ENCODE measurements at places on chromosomes 4 and X.
A peak's percentile ranks its signal among the peaks of the same experiment; 100 is the strongest.

- no peak for DNase-seq
These were observed 19.4 kb downstream of the PDGFC start for GRCh38 chr4:156952078-156952759.

DNA sequence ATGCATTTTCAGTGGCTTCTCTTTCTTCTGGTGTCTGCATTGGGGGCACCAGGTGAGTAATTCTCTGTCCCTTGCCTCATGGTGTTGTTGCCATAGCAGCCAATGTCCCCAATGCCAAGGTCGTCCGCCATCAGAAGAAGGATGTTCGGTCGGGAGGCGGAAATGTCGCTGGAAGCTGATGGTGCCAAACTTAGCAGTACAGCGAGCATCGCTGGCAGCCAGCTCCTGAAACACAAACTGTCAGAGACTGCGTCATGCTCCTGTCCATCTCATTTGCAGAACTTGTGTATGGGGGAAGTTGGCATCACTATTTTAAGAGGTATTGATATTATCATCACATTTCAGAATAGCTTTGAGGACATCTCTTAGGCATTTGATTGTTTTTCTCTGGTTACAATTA, 29.1 kb upstream of the ARSD start:
- DNase-seq = no peak

- no peak for DNase-seq
These were observed 41.5 kb downstream of the REELD1 start for GRCh38 chr4:146255874-146256273.

DNA sequence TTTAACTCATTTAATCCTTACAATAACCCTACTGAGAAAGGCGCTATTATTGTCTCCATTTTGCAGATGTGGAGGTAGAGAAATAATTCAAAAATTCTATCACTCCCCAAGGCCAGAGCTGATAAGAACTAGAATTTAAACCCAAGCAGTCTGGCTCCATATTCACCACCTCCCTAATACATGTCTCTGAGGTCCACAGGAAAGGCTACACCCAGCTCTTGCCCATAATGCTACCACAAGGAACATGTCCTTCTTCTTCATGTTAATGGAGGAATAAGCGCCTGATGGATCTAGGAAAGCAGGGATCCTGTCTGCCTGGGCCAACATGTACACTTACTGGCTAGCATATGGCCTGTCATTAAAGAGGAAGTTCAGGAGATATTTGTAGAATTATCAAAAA, 16.3 kb downstream of the APBB2 start:
- DNase-seq = no peak

- no peak for DNase-seq
These were observed 58.0 kb upstream of the CCSER1 start for GRCh38 chr4:90069151-90069550.

DNA sequence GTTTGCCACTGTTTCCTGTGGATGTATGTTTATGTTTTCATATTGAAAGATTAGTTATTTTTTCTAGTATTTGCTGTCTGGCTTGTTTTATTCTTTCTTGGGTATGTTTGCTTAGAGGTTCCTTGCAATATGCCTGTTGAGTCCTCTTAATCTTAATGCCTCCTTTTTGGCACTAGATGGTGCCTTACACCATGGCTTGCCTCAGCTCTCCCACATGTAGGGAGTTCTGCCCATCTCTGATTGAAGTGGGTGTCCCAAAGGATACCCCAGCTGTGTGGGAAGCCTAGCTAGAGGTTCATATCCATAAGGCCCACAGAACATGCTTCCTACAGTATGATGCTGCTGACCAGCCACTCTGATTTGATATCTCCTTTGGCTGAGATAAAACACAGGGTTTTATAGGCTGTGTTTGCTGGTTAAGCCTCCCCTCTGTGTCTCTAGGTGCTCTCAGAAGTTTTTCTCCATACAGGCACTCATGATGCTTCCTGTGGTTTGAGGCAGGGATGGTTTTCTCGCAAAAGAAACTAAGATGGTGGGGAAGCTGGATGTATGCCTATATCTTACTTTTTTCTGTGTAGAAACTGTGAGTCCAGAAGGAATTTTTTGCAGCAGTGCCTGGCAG, 162.4 kb downstream of the ASB9 start:
- no peak for DNase-seq

DNA sequence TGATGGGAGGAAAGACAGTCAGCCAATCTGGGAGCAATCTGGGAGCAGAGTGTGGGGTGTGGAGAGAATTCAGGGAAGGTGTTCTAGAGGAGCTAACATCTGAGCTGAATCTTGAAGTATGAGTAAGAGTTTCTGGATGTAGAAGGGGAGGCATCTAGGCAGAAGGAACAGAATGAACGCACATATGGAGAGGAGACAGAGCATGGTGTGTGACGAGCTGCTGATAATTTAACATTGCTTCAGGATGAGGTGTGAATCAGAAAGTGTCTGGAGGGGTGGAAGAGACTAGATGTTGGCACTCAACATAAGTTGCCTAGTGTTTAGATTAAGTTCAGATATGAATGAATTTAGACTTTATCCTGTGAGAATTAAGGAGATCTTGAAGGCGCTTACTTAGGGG, 58.9 kb downstream of the CPE start:
- no peak for DNase-seq

DNA sequence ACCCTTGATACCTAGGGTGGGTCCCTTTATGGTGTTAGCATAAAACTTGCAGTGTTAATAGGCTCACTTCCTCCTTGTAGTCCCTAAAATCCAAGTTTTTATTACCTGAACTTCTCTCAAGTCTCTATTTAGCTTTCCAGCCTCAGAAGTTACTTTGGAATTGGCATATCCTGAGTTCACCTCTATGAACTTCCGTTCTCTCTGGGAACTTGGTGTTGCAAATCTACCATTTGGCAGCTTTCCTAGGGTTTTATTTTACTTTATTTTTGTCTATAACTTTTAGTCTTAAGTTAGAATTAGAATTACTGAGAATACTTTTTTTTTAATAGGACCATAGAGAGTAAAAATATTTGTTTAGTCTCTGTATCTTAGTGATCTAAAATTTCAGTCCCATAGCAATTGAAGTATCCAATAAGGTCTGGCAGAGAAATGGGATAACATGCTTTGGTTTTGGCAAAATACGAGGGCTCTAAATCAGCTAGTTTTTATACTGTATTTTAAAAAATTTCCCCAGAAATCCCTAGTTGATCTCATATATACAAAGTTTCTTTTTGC, 30.3 kb upstream of the NAF1 start:
- no peak for DNase-seq

DNA sequence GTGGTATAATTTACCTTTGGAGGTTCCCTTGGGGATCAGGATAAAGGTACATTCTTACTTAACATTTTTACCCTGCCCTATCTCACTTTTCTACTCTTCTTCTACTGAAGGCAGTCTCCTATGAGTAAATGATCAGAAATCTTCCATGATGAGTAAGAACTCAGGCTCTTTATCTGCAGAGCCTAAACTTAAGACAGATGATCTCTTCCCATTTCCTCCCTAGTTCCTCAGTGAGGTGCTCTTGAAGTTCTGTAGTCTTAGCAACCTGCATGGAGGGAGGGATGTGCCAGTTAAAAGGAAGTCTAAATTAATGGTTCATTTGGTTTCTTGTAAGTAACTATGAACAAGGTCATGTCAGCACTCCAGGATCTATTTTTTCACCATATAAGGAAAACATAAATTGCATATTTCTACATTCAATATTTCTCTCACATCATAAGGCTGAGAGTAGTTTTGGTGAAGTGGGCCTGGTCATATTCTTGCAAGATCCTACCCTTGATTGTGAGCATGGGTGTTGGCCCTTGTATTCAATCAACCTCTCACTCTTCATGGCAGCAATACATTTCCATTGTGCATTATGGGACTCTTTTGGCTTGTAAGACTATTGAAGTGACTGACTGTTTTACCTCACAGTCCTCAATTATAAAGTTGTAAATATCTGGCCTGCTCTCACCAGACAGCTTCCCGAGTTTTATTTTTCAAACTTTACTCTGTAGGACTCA, 295.5 kb downstream of the SLC7A11 start:
- no peak for DNase-seq

DNA sequence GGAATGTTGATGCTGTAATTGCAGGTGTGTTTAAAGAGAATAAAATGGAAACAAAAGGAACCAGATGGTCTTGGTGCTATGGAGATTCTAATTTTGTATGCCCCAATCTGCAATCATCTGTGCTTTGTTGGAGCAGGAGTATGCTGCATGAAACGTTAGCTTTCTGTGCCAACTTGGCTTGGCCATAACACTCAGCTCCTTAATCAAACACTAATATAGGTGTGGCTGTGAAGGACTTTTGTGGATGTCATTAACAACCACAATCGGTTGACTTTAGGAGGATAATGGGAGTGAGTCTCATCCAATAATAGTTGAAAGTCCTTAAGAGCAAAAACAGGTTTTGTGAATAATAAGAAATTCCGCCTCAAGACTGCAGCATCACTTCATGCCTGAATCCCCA, 399.2 kb downstream of the NLGN4X start:
- no peak for DNase-seq

DNA sequence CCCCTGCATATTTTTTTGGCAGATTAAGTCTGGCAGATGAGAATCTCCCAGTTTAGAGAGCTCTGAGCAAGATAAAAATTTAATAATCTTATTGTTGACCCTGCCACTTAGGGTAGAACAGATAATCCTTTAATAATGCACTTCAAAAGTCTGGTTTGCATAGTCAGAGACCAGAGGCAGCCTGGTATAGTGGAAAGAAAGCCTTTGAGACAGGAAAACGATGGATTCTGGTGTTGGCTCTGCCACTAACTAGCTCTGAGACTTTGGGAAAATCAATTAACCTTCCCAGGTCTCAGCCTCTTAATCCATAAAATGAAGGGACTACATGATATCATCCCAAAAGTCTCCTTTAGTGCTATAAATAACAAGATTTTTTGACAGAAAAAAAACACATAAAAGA, 824.5 kb downstream of the STIM2 start:
- DNase-seq = no peak

DNA sequence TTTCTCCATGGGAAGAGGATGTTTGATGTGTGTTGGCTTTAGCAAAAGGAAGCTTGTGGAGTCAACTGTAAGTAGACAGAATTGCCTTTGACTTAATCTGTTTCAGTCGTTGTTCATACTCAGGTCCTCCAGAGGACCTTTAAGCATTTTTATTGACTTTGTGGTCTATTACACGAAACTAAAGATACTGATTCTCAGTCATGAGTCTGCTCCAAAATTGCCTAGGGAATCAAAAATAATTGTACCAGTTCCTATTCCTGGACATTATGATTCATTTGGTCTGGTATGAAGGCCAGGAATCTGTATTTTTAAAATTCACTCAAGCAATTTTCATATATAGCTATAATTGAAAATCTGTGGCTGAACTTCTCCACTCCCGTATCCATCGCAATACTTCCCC, 38.6 kb downstream of the AR start:
- DNase-seq = no peak

GRCh38 chrX:72308566-72309296, 3.0 kb upstream of the CITED1 start:
- DNase-seq = peak; percentile 13

DNA sequence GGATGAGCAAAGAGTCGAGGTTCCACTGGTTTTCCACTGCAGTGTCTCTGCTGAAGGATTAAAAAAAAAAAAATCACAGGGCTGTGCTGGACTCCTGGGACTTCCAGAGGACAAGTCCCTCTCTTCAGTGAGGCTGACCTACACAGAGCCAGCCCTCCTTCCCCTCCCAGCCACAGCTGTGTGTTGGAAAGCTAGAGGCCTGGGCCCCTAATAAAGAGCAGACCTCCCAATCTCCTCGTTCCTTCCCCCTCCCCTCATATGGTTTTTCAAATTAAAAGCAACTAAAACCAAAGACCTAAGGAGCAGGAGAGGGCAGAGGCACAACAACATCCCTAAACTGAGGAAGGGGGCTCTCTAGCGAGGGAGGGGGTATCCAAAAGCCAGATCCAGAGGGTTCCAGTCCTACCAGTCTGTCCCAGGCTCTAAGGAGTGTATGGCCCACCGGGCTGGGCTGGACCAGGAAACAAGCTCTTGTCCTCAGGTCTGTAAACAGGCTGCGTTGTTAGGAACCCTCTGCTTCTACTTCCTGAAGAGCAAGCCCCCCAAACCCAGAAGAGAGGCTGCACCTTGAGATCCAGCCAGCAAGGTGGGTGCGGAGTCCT, 4.0 kb upstream of the PDGFRA start:
- no peak for DNase-seq

GRCh38 chr4:159273141-159273438, 170.2 kb downstream of the RAPGEF2 start:
- no peak for DNase-seq

GRCh38 chr4:2534904-2535375, 1.5 kb upstream of the FAM193A start:
- DNase-seq = no peak

- peak; percentile 53 for DNase-seq
These were observed at the start of gene C4orf33 for GRCh38 chr4:129095811-129096454. C4orf33 (plus strand) TSS chr4:129096152; CDS start chr4:129102611, 6,459 bp downstream.

- DNase-seq = no peak
These were observed at the start of gene PHOX2B for GRCh38 chr4:41748571-41749475. PHOX2B (minus strand) TSS chr4:41748725; CDS start chr4:41748610, 115 bp downstream.

GRCh38 chr4:112348488-112349158, 51.5 kb downstream of the ALPK1 start:
- DNase-seq = no peak

- DNase-seq = no peak
These were observed 71.3 kb upstream of the LHFPL1 start for GRCh38 chrX:112751076-112751475.

- DNase-seq = no peak
These were observed 77.0 kb upstream of the SPRY1 start for GRCh38 chr4:123319639-123320038.

GRCh38 chr4:7903791-7904516, 35.7 kb downstream of the AFAP1 start:
- DNase-seq = no peak

GRCh38 chr4:40515037-40515397, 114.6 kb downstream of the RBM47 start:
- DNase-seq = no peak

DNA sequence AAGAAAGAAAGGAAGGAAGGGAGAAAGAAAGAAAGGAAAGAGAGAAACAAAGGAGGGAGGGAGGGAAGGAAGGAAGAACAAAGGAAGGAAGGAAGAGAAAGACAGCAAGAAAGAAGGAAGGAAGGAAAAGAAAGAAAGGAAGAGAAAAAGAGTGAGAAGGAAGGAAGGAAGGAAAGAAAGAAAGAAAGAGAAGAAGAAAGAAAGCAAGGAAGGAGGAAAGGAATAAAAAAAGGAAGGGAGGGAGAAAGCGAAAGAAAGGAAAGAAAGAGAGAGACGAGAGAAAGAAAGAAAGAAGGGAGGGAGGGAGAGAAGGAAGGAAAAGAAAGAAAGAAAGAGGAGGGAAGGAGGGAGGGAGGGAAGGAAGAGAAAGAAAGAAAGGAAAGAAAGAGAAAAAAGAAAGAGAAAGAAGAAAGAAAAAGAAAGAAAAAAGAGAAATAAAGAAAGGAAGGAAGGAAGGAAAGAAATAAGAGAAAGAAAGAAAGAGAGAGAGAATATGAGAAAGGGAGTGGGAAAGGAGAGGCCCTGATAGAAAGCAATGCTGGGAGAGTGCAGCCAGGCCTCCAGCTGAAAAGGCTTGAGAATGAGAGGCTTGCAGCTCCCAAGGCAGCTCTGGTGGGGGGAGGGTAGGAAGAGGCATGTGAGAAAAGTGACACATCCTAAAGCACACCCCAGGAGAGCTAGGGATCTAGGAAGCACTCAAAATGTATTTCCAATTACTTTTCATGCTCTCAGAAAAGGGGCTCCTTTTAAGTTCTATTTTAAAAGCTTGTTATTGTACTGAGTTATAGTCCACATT, 134.0 kb upstream of the ZIC3 start:
- no peak for DNase-seq

Data from tibial nerve (tissue), 4 donors.